Fibroblast of gingiva (primary cell): ENCODE measurements at places on chromosomes 13 and 19.

- DNase-seq = no peak
Observed at GRCh38 chr13:36074659-36075058, 56.5 kb downstream of the DCLK1 start.

- no peak for DNase-seq
Observed at GRCh38 chr13:42239644-42240043, 32.3 kb upstream of the AKAP11 start.

GRCh38 chr13:98856983-98857382, 104.5 kb upstream of the SLC15A1 start:
- peak; percentile 51 for DNase-seq

GRCh38 chr13:76656500-76656899, 229.7 kb downstream of the KCTD12 start:
- DNase-seq = no peak

- DNase-seq = no peak
Observed at GRCh38 chr13:64935441-64935840, 2294.7 kb downstream of the PCDH9 start.

GRCh38 chr19:5997371-5997770, 19.4 kb upstream of the RANBP3 start:
- no peak for DNase-seq

DNA sequence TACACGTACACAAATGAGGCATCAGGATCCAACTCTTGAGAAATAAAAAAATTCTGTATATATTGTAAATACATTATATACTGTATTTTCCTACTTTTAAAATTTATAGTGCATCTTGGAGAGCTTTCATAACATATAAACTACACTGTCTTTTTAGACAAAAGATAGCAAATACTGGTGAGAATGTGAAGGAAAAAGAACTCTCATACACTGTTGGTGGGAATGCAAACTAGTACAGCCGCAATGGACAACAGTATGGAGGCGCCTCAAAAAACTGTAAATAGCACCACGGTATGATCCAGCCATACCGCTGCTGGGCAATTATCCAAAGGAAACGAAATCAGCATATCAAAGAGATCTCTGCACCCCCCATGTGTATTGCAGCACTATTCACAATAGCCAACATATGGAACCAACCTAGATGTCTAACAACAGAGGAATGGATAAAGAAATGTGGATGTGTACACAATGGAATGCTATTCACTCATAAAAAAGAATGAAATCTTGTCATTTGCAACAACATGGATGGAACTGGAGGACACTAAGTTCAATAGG, 292.4 kb downstream of the EFNB2 start:
- DNase-seq = no peak

DNA sequence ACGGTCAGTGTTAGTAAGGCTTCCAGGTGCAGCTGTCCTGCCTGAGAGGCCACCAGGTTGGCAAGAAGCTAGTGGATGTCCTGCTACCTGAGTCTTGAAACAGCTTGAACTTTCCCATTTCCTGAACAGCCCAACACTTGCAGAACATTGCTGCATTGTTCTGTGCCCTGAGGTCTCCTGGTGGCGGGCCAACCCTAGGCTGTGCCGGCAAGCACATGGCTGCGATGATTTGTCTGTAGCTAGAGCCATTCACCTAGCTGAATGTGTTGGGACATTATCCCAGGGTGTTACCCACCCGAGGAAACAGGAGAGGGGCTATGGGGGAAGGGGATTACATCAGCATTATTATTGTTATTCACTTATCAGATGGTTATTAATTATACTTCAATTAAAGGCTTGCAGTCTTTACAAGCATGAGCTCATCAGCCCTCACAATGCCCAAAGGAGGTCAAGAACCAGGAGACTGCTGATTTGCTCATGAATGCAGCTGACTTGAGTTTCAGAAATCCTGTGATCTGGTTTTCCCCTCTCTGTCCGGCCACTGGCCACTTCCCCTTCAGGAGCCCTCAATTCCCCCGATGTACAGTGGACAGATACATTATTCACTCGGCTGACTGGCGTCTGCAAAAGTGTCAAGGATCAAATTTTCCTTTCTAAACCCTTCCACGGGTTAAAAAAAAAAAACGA, 187.6 kb upstream of the TSC22D1 start:
- no peak for DNase-seq

GRCh38 chr19:18289471-18290301, 8.3 kb upstream of the JUND start:
- DNase-seq = no peak

GRCh38 chr19:47813304-47813994, 8.3 kb upstream of the CRX start:
- peak; percentile 22 for DNase-seq

- no peak for DNase-seq
Observed at GRCh38 chr19:45560686-45561085, 23.9 kb downstream of the OPA3 start.

- DNase-seq = no peak
Observed at GRCh38 chr13:110246530-110246929, 60.4 kb downstream of the COL4A1 start.

GRCh38 chr19:14142262-14143190, 6.1 kb upstream of the ASF1B start:
- DNase-seq = no peak

GRCh38 chr13:20939662-20940061, 37.1 kb upstream of the XPO4 start:
- no peak for DNase-seq
